ENCODE measurements at places on chromosomes 3 and 15.

GRCh38 chr3:64166584-64167162 is 58.6 kb downstream of the PRICKLE2 start:
- no peak overlapping the region for H3K4me3 ChIP-seq
- no peak overlapping the region for H3K27ac ChIP-seq
- no peak for DNase-seq
- no peaks in the 10 kb centered on the region for H3K36me3 ChIP-seq
- no peaks in the 10 kb centered on the region for H3K4me1 ChIP-seq

- DNase-seq: no peak
- no peaks in the 10 kb centered on the region for H3K27me3 ChIP-seq
- H3K27ac ChIP-seq: no peak overlapping the region
- no peaks in the 10 kb centered on the region for H3K4me1 ChIP-seq
- H3K36me3 ChIP-seq: no peaks in the 10 kb centered on the region
- H3K4me3 ChIP-seq: no peak overlapping the region
Measured at GRCh38 chr3:164903820-164904451, 174.4 kb downstream of the SI start.

DNA sequence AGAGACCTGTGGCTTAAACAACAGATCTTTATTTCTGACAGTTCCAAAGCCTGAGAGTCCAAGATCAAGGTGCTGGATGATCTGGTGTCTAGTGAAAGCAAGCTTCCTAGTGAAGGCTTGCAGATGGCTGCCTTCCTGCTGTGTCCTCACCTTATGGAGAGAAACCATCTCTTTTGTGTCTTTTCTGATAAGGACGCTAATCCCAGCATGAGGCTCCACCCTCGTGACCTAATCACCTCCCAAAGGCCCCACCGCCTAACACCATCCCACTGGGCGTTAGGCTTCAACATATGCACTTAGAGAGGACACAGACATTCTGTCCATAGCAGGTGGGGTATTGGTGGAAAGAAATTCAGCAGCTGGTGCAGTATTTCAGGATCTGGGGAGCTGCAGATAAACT is 19.8 kb upstream of the LYSMD4 start:
- H3K27me3 ChIP-seq: no peaks in the 10 kb centered on the region
- no peaks in the 10 kb centered on the region for H3K36me3 ChIP-seq
- no peak overlapping the region for H3K4me3 ChIP-seq
- DNase-seq: no peak

GRCh38 chr3:25843332-25843731 is 53.4 kb downstream of the OXSM start:
- H3K27me3 ChIP-seq: peaks cover 4% of the 10 kb centered on the region
- no peak for DNase-seq
- H3K4me1 ChIP-seq: no peaks in the 10 kb centered on the region
- H3K4me3 ChIP-seq: no peak overlapping the region
- H3K27ac ChIP-seq: no peak overlapping the region

DNA sequence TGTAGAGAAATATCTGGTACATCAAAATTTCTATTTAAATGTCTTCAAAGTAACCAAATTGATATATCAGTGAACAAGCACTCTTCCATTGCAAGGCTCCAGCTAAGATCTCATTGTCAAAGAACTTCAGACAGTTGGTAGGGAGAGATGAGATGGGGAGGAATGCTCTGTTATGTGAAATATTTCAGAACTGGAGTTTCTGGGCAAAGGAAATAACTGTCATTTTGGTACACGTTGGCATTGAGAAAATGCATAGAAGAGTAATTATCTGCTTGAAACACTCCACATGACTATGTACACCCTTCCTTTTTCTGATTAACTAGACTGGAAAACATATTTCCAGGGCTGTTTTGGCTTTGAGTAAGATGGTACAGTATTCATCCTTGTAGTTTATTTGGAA is 297.5 kb upstream of the RASGRP1 start:
- H3K4me1 ChIP-seq: no peaks in the 10 kb centered on the region
- no peak for DNase-seq
- H3K27ac ChIP-seq: no peak overlapping the region

- no peaks in the 10 kb centered on the region for H3K36me3 ChIP-seq
- no peak for DNase-seq
- H3K4me3 ChIP-seq: no peak overlapping the region
- peaks cover 14% of the 10 kb centered on the region for H3K27me3 ChIP-seq
Measured at GRCh38 chr15:91368611-91369010, 268.6 kb downstream of the SV2B start.

GRCh38 chr3:140920029-140920428 is 21.6 kb upstream of the SLC25A36 start:
- DNase-seq: no peak
- peaks cover 2% of the 10 kb centered on the region for H3K36me3 ChIP-seq
- peaks cover 20% of the 10 kb centered on the region for H3K27me3 ChIP-seq
- H3K4me3 ChIP-seq: no peak overlapping the region

- H3K36me3 ChIP-seq: peaks cover 3% of the 10 kb centered on the region
- no peak overlapping the region for H3K4me3 ChIP-seq
- H3K27me3 ChIP-seq: no peaks in the 10 kb centered on the region
- peaks cover 63% of the 10 kb centered on the region for H3K4me1 ChIP-seq
- DNase-seq: no peak
Measured at GRCh38 chr15:74398183-74398582, 30.7 kb upstream of the CYP11A1 start.

- H3K36me3 ChIP-seq: no peaks in the 10 kb centered on the region
- no peaks in the 10 kb centered on the region for H3K27me3 ChIP-seq
- H3K4me1 ChIP-seq: no peaks in the 10 kb centered on the region
- H3K27ac ChIP-seq: no peak overlapping the region
Measured at GRCh38 chr3:133259767-133260166, 140.1 kb upstream of the BFSP2 start.

- H3K27ac ChIP-seq: no peak overlapping the region
- no peaks in the 10 kb centered on the region for H3K36me3 ChIP-seq
- no peak for DNase-seq
Measured at GRCh38 chr3:124260206-124260915, 268.4 kb upstream of the ROPN1 start.

DNA sequence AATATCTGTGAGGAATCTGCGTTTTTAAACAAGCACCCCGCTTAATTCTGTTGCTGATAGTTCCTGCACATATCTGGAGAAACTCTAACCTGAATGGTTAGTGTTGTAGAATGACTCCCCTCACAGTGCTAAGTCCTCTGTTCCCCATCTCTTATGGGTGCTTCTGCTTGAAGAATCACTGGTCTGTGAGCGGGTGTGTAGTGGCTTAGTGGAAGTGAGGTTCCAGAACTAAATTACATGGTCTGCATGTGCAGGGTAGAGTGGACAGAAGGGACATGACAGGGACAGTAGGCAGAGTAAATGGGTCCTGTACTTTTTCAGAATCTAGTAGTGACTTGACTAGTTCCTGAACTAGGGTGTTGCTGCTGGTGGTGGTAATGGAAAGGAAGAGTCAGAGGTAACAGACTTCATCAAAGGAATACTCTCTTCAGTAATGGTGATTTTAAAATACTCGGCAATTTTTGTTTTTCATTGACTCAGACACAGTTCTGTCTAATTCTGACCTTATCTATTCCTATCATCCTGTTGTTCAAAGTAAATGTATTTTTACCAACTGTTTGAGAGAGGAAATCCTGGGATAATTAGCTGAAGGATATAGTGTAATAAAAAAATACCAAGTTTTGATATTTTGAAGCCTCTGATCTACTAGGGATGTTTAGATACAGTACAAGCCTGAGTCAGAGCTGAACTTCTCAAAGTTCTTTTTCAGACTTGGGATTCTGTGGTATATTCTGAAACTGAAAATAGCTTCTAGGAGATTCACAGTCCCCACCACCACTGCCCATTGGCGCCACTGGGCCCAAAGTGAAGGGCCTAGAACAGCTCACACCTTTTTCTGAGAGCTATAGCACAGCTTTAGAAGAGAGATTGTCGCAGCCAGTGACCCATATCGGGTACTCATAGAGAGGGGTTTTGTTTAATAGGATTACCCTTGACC is 55.5 kb downstream of the FNDC3B start:
- DNase-seq: no peak
- no peak overlapping the region for H3K27ac ChIP-seq
- H3K27me3 ChIP-seq: no peaks in the 10 kb centered on the region
- no peak overlapping the region for H3K4me3 ChIP-seq

DNA sequence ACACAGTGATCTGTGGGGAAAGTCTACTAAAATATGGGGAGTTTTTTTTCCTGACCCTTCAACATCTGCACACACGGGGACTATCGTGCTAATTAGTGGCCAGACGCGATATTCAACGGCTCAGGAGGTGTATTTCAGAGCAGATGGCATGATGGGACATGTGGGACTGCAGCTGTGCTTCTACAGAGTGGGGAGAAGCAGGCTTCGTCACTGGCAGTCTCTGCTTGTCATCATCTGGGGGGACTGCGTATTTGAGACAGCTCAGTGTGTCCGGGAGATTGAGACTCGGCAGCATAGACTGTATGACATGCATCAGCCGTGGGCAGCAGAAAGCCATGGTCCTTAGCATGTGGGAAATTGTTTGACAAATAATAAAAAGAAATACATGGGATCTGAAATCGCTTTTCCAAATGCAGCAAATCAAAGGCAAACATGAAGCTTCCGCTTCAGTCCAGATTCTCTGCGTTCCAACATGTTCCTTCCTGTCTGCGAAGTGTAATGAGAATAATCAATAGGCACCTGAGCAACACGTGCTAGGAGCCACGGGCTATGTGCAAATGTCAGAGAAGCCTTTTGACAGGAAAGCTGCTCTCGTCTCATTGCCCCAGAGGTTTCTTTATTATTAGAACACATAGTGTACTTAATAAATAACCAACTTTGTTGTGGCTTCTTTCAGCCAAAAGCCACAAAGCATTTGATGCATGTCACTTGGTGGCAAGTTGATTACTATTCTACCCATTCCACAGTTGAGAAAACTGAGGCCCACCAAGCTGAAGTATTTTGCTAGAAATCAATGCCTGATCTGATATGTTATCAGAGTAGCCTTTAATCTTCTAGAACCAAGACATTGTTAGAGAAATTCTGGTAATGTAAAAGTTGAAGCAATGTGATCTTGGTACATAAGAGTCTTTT is 276.3 kb downstream of the RYR3 start:
- H3K27ac ChIP-seq: no peak overlapping the region
- no peak overlapping the region for H3K4me3 ChIP-seq
- H3K27me3 ChIP-seq: no peaks in the 10 kb centered on the region
- no peak for DNase-seq
- no peaks in the 10 kb centered on the region for H3K4me1 ChIP-seq
- H3K36me3 ChIP-seq: no peaks in the 10 kb centered on the region

GRCh38 chr15:90885432-90886290 is 1.4 kb downstream of the FES start:
- peak; percentile 68 for DNase-seq
- H3K4me1 ChIP-seq: peaks cover 17% of the 10 kb centered on the region
- H3K27ac ChIP-seq: no peak overlapping the region
- peaks cover 7% of the 10 kb centered on the region for H3K27me3 ChIP-seq

- no peak for DNase-seq
- H3K27ac ChIP-seq: no peak overlapping the region
- no peak overlapping the region for H3K4me3 ChIP-seq
- H3K27me3 ChIP-seq: no peaks in the 10 kb centered on the region
- H3K4me1 ChIP-seq: peaks cover 4% of the 10 kb centered on the region
Measured at GRCh38 chr15:28960979-28961378, 75.2 kb downstream of the APBA2 start.

GRCh38 chr15:36362509-36362915 is 216.9 kb upstream of the CDIN1 start:
- no peak overlapping the region for H3K4me3 ChIP-seq
- DNase-seq: no peak
- no peaks in the 10 kb centered on the region for H3K36me3 ChIP-seq
- H3K4me1 ChIP-seq: no peaks in the 10 kb centered on the region

- H3K4me3 ChIP-seq: no peak overlapping the region
- no peak for DNase-seq
- peaks cover 35% of the 10 kb centered on the region for H3K36me3 ChIP-seq
- H3K27ac ChIP-seq: no peak overlapping the region
- no peaks in the 10 kb centered on the region for H3K27me3 ChIP-seq
Measured at GRCh38 chr3:194423317-194423716, 24.3 kb upstream of the GP5 start.

DNA sequence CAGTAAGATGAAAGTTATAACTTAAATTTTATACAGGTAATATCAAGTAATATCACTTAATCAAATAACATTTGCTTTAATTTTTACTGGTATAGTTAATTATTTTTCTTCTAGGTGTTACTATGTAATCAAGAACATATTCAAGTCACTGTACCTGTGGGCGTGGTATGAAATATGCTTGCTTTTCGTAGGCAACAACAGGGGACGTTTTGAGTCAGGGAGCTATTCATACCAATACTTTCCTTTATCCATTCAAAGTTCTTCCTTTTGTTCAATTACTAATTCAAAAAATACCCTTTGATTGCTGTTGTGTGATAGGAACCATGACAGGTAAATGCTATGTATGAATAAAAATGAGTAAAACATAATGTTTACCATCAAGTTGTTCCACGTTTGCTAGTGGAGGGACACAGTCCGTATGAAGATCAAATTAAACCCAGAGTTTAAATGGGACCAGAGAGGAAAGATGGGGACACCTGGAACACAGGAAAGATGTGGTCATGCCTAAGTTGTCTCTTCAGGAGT is 654.0 kb upstream of the KCNMB2 start:
- no peak overlapping the region for H3K27ac ChIP-seq
- DNase-seq: no peak
- no peaks in the 10 kb centered on the region for H3K36me3 ChIP-seq
- H3K4me1 ChIP-seq: no peaks in the 10 kb centered on the region
- no peak overlapping the region for H3K4me3 ChIP-seq

DNA sequence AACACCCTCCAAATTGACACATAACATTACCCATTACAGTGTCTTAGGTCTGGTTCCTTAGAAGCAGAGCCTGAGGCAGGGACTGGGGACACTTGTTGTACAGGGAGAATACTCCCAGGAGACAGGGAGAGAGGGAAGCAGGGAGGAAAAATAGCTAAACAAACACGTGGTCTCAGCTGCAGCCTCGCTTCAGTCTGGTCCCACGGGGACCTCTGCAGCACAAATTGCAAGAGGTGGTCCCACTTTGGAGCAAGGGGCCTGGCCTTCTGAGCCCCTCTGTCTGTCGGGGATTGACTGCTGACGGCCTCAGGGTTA is 25.0 kb upstream of the PLA2G4D start:
- no peaks in the 10 kb centered on the region for H3K4me1 ChIP-seq
- DNase-seq: no peak
- peaks cover 6% of the 10 kb centered on the region for H3K27me3 ChIP-seq
- H3K27ac ChIP-seq: no peak overlapping the region
- no peaks in the 10 kb centered on the region for H3K36me3 ChIP-seq
- H3K4me3 ChIP-seq: no peak overlapping the region

DNA sequence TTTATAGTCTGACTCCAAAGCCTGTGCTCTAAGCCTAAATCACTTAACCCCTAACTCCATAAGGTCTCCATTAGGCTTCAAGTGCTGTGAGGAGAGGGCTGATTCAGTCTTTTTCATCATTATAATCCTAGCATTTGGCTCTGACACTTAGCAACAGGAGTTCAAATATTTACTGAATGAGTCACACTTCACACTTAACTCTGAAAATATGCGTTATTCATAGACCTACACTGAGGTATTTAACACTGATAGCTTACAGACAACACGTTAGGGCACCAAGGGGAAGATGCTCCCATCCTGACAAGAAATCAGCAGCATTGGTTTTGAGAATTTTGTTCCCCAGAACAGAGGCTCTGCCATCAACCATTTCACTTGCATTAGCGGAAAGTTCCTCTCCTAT is 53.5 kb downstream of the MSL2 start:
- no peaks in the 10 kb centered on the region for H3K27me3 ChIP-seq
- peaks cover 9% of the 10 kb centered on the region for H3K4me1 ChIP-seq
- no peak for DNase-seq
- H3K36me3 ChIP-seq: peaks cover 48% of the 10 kb centered on the region
- peak overlapping the region; percentile 55 for H3K27ac ChIP-seq

- H3K4me1 ChIP-seq: no peaks in the 10 kb centered on the region
- H3K36me3 ChIP-seq: no peaks in the 10 kb centered on the region
- no peak overlapping the region for H3K27ac ChIP-seq
- no peak for DNase-seq
- no peak overlapping the region for H3K4me3 ChIP-seq
- H3K27me3 ChIP-seq: no peaks in the 10 kb centered on the region
Measured at GRCh38 chr3:168362661-168363247, 267.0 kb upstream of the GOLIM4 start.
